ENCODE measurements at places on chromosomes 11 and 22. TPM values are rescaled to one million over a fixed set of nuclear protein-coding genes. Genes with fewer than 3 reads are reported as not detected.

Gene SPA17
- 9.6 TPM for total RNA-seq

Gene C11orf52
- total RNA-seq, result not detected

Gene SLC43A3
- 37.0 TPM for total RNA-seq

Gene CRYBB3
- not detected for total RNA-seq

GRCh38 chr11:64355078-64355940, 3.7 kb upstream of the RPS6KA4 start:
- DNase-seq, result peak; percentile 72

GRCh38 chr11:776561-777287, 563 bp downstream of the GATD1 start:
- peak; percentile 33 for DNase-seq

DNA sequence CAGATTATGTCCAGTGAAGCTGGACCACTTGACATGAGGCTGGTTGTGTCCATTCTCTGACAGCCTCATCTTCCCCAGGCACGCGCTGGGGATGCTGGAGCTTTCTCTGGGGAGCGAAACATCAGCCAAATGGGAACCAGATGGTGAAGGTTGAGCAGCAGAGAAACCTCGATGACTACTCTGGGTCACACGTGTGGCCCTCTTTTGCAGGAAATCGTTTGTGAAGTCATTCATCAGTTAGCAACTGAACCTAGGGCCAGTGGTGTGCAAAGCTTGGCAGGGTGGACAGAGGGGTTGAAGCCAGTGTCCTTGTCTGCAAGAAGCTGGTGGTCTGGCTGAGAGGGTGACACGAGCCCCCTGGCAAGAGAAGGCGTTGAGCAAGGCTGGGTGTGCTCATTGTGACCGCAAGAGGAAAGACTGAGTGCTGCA, 109.8 kb downstream of the ZBTB16 start:
- no peak for DNase-seq

GRCh38 chr11:35145271-35145670, 6.3 kb downstream of the CD44 start:
- no peak for DNase-seq

DNA sequence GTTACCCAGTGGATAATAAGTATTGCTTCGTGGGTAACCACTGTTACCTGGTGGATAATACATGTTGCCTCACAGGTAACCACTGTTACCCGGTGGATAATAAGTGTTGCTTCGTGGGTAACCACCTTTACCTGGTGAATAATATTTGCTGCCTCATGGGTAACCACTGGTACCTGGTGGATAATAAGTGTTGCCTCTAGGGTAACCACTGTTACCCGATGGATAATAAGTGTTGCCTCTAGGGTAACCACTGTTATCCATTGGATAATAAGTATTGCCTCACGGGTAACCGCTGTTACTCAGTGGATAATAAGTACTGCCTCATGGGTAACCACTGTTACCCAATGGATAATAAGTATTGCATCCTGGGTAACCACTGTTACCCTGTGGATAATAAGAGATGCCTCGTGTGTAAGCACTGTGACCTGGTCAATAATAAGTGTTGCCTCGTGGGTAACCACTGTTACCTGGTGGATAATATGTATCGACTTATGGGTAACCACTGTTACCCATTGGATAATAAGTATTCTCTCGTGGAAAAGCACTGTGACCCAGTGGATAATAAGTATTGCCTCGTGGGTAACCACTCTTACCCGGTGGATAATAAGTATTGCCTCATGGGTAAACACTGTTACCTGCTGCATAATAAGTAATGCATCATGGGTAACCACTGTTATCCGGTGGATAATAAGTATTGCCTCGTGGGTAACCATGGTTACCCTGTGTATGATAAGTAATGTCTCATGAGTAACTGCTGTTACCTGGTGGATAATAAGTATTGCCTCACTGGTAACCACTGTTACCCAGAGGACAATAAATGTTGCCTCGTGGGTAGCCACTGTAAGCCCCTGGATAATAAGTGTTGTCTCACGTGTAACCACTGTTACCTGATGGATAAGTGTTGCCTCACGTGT, 20.1 kb upstream of the NXPE4 start:
- DNase-seq, result no peak

GRCh38 chr11:35126000-35126878, 12.7 kb upstream of the CD44 start:
- DNase-seq, result no peak

DNA sequence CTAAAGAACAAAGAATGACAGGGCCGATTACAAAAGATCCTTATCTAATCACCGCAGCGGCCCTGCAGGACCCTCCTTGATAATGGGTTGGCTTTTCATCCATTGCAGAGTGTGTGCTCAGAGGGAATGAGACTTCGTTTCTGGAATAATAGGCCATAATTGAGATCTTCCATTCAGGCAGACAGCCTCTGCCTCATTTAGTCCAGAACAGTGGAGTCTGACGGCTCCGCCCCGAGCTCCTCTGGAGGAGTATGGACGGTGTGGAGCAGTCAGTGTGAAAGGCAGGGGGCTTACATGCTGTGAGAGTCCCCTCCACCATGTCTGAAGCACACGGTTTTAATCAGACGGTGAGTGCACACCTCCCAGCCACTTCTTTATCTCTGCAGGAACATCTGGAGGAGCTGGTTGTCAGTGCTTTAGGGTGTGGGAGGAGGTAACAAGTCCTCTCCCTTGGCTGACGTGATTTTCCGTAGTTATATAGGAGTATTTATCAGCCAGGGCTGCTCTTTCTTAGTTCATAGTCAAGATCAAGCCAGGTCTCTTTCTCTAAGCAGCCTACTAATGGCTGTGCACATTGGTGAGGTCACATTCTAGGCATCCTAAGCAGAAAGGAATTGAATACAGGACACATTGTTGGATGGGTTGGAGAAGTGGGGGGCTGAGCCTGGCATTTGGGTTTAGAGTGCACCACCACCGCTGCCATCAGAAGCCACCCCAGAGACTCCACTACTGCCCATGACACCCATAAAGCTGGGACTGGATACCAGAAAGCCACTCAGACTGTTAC, 1477.9 kb downstream of the TBC1D22A start:
- no peak for DNase-seq

- no peak for DNase-seq
These were observed 10.2 kb upstream of the ST3GAL4 start for GRCh38 chr11:126345283-126345682.

Data from SK-MEL-5 (cell line).